ENCODE measurements at places on chromosomes 11 and 22.

DNA sequence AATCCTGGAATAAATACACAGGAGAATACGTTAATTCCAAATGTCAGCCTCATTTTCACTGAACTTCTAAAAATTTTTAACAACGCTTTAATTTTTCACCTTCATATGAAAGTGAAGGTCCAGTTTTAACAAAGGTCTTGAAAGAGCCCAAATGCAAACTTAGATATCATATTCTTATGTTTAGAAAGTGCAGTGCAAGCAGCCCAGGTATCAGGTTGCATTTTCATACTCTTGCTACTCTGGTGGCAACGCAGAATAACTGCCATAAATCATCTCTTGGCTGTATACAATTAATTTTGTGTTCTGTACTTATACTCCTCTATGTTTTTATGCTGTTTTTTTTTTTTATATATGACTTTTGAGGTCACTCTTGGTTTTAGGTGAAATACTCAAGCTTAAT is 496.7 kb upstream of the ARHGAP42 start:
- no peak for DNase-seq

- no peak for DNase-seq
Measured at GRCh38 chr22:36369922-36370791, 17.6 kb downstream of the MYH9 start.

DNA sequence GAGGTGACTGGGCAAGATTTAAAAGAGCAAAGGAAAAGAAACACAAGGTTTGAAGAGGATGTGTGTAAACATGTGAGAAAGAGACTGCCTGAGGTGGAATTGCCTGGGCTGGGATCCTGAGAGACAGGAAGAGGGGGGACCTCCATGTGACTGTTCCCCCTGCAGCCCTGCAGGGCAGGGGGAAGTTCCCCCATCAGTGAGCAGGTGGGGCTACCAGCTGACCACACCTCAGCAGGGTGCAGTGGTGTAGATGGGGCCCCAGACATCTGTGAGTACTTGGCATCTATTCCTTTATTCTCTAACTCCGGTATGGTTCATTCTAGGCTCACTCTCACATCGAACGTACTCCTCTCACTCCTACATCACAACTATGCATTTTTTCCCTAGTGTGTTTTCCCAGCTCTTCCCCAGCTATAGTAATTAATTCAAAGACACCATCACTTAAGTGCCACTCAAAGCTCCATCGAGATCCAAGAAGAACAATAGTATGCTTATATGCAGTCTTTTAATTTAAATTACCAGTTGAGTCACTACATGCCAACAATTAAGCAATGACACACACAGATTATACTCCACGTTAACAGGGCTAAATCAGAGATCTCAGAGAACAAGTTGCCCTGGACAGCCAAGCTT is 42.7 kb downstream of the LGR4 start:
- no peak for DNase-seq

- DNase-seq, result no peak
Measured at GRCh38 chr11:117663414-117663813, 133.6 kb downstream of the DSCAML1 start.

DNA sequence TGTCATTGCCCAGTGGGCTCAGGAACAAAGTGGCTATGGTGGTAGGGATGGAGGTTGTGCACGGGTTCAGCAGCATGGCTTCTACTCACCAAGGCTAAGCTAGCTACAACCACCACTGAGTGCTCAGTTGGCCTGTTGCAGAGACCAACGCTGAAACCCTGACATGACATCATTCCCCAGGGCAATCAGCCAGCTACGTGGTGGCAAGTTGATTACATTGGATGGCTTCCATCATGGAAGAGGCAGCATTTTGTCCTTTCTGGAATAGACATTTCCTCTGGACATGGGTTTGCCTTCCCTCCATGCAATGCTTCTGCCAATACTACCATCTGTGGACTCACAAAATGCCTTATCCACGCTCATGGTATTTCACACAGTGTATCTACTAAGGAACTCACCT is 634.3 kb downstream of the OPCML start:
- no peak for DNase-seq

Measured in activated CD4-positive, alpha-beta T cell treated with anti-CD3 and anti-CD28 coated beads, Interleukin-2, Interleukin-6, amounts not matched to agents 100 ng/mL and 50 ng/mL, durations not matched to agents 16 hours and 8 hours (primary cell).